ENCODE measurements at places on chromosomes 2 and 18.

DNA sequence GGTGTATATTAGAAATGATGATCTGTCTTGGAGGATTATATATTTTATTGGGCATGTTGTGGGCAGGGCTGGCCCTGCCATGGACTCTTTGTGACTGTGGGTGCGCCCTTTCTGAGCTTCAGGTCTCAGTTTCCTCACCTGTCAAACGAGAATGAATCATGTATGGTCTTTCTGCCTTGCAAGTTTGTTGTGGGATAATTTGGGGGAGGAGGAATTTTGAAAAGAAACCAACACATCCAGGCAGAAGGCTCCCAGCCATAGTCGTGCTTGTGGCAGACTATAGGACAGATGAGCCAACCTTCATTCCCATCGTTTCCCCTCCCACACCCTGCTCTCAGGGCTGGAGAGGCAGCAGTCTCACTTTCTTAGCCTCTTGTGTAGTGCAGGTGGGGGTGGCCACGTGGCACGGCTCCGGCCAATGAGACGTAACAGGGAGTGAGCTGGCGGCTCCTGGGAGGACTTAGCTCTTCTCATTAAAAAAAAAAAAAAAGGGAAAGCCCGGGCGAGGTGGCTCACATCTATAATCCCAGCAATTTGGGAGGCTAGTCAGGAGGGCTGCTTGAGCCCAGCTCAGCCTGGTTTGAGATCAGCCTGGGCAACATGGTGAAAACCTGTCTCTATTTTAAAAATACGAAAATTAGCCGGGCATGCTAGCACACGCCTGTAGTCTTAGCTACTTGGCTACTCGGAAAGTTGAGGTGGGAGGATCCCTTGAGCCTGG, 63.1 kb downstream of the RHOB start:
- DNase-seq, result no peak

- DNase-seq, result no peak
These were observed 191.8 kb downstream of the IKZF2 start for GRCh38 chr2:212959471-212960117.

- DNase-seq, result no peak
These were observed 193.3 kb downstream of the SLC4A3 start for GRCh38 chr2:219820767-219821166.

DNA sequence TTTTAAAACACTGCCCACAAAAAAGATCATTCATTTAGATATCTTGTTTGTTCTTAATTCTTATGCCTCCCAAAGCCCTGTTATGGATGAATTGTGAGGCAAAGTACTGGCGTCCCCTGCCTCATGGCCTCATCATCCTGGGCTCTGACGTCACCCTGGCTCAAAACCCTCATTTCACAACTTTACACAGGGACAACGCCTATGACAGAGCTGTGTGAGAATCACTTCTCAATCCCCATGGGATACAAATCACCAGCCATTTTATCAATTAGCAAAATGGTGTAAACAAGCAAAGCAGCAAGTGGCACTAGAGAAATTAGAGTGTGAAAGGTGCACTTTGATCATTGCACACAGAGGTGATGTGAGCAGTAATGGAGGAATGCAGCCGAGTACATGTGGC, 16.6 kb downstream of the FHOD3 start:
- DNase-seq, result no peak

GRCh38 chr18:26207937-26208336, 18.3 kb upstream of the TAF4B start:
- DNase-seq, result no peak

DNA sequence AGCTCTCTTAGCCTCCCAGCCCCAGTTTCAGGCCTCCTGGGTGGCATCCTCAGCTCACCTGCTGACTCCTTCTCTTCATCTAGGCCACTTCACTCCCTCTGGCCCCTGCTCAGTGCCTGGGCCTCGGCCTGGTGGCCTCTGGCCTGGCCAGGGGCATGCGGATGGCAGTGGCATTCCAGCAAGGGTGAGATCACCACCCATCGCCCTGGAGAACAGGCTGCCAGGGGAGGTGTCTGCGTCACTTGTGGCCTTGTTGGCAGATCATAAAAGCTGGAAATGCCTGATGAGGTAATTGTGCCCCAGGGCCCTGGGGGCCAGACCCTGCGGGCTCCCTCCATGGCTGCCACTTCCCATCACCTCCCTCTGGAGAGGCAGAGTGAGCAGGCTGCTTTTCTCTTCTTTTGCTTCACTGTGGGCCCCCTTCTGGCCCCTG, 72.5 kb upstream of the SMAD2 start:
- DNase-seq, result no peak

DNA sequence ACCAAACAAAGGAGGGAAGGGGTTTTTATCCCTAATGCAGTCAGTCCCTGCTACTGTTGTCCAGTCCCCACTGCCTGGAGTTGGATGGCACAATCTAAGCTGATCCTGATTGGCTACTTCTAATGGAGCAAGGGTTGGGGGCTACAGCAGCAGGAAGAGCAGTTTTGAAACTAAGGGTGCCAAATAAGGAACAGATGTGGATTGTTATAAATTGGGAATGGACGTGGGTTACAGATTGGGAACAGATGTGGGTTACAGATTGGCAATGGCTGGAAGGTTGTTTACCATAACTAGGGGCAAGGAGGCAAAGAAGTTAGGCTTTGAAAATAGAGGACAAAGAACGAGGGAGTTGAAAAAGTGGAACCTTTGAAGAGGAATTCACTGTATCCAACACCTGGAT, 16.0 kb upstream of the PROM2 start:
- no peak for DNase-seq

DNA sequence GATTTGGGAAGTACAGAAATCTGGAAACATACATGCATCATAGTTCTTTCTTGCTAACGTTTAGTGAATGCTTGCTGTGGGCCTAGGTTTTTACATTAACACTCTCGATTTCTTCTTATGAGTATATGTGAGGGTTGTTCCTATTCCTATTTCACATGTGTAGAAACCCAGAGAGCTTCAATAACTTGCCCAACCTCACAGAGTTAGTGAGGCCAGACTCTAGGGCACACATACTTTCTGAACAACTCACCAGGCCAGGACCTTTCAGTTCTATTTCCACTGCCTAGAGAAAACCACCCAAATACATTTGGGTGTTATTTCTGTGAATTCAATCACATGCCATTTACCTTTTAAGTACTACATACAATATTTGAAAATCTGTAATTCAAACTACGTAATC, 8.2 kb upstream of the KCTD1 start:
- DNase-seq, result no peak

GRCh38 chr2:238418196-238418998, 8.3 kb upstream of the ASB1 start:
- no peak for DNase-seq

GRCh38 chr2:9889812-9890261, 46.6 kb downstream of the TAF1B start:
- no peak for DNase-seq

DNA sequence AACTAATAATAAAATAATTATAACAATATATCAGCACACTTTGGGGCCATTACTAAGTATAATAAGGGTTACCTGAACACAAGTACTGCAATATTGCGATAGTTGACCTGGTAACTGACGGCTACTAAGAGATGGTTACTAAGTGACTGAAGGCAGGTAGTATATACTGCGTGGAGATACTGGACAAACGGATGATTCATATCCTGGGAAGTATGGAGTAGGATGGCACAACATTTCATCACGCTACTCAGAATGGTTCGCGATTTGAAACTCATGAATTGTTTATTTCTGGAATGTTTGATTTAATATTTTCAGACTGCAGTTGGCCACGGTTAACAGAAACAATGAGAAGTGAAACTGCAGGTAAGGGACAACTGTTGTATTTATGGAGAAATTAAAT, 39.5 kb upstream of the FLACC1 start:
- no peak for DNase-seq

GRCh38 chr2:50327906-50328305, 704.0 kb downstream of the NRXN1 start:
- DNase-seq, result no peak

DNA sequence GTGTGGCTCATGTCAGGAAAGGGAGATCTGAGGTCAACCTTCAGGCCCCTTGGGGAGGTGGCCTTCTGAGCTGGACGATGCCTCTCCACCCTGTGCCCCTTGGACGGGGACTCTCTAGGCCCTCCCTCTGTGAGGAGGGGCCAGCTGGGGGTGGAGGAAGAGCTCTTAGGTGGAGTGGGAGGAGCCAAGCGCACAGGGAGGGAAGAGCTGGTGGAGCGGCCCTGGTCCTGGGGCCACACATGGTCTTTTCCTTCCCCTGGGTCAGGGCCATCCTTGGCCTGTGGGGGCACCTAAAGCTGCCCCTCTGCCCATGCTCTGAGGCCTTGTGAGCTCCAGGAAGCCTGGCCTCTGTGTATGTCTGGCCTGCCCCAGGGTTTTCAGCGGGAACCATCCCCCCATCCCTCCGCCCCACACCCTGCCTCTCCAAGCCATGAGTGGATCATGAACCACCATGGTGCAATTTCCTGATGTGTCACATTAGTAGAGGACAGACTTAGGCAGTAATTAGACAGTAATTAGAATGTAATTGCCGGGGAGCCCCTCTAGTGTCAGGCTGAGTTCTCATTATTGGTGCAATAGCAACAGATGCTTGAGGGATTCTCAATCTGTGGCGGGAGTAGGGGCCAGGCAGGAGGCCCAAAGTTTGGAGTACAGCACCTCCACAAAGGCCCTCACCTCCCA, 63.0 kb downstream of the GLI2 start:
- DNase-seq, result no peak

DNA sequence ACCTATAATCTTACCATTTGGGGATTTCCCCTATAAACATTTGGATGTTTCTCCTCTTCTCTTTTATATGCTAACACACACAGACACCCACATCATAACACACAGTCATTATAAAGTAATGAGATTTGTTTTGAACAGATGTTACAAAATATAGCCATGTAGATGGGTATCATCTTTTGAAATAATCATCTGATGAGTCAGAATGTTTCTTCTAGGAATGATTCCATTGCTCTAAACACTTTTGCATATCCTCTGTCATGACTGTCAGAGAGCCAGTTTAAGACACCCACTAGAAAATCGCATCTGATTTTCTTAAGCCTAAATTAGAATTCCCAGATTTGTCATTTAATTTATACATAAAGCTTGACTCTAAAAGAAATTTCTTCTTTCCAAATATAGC, 442.6 kb downstream of the CMPK2 start:
- DNase-seq, result no peak

GRCh38 chr2:118168615-118169014, 80.3 kb downstream of the INSIG2 start:
- no peak for DNase-seq

GRCh38 chr2:222739939-222740338, 68.5 kb downstream of the MOGAT1 start:
- DNase-seq, result no peak

DNA sequence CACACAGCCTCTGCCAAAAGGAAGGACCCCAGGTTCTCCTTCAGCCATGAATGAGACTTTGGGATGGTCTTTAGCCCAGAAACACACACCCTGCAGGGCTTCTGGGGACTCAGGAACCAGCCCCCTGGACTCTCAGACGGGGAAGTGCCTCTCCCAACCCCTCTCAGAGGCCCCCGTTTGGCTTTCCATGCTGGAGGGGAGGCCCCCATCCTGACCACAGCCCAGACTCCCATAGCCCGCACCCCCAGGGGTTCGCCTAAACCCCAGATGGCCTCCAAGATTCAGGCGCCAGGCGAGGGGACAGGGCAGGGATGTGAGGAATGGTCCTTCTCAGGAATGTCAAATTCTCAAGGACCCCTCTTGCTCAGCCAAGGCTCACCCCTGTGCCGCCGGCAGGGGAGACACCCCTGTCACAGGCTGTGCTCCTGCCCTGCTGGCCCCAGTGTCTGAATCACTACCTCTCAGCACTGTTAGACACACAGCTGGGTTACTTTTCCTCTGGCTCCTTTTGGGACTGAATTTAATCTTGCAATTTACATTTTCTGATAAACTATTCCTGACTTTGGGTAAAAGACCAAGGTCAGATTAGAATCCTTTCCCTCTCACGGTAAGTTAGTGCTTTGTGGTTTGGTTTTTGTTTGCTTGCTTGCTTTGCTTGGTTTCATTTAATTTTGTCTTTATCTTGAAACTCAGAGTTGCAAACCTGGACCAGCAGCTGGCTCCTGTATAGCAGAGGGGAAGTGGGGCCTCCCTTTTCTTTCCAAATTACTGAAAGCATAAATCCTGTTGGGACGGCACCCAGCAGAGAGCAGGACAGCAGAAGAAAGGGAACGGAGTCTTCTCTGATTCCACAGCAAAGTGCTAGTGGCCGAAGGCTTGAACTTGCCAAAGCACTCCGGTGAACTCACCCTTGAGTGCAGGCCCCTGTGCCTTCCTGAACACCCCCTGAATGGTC, 198.9 kb upstream of the RAB6C start:
- no peak for DNase-seq

- no peak for DNase-seq
These were observed 4.4 kb downstream of the ACTR3 start for GRCh38 chr2:113894156-113894743.

DNA sequence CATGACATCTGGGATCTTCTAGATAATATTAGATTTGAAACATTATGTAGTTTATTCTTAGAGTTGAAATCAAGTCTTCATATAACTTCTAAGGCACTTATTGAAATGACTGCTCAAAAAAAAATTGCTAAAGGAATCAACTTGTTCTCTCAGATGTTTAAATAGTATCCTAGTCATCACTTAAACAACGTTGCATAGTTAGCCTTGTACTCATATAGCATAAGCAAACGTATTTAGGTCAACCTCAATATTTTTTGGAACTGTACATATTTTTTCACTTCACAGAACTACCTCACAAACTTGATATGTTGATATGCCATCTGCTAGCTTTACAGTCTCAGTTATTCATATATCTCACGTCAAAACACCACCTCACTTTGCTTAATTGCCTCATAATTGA, 47.1 kb upstream of the CREB1 start:
- no peak for DNase-seq

DNA sequence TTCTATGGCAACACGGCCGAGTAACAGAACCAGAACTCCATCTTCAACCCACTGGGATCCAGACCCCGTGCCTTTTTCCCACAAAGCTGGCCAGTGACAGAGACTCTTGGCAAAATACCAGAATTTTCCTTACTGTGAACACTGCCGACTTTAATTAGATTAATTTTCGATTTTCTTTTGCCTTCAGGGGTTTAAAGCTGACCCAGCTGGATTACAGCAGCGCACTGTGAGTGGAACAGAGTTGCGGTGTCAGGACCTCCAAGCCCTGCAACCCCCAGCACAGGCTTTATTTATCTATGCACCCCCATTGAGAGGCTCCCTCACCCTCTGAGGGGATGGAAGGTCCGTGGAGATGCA, 36.4 kb downstream of the CTIF start:
- no peak for DNase-seq

DNA sequence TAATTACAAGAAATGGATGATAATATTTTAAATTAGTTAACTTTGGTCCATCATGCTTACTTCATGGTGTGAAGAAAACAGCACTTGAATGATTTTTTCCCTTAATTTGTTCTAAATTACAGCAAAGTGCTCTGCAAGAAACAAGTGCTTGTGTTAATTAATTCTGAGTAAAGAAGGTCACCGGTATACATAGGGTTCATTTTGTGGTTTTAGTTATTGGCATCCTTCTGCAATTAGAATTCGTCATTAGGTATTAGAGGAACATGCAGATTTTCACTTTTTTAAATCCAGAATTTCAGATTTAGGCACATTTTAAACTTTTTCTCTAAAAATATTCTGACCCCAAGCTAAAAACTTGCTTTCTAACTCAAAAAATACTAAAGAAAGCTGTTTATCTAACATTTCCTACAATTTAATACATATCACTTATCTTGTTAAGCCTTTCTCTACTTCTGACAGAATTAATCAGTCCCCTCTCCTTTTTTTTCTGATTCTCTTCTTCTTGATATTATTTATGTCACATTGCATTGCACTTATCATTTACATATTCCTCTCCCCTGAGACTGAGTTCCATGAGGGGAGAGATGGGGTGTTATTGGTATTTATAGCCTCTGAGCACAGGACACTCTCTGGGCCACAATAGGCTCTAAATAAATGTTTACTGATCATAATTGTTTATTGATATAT, 129.2 kb downstream of the PLA2R1 start:
- no peak for DNase-seq
